ENCODE measurements at places on chromosomes 2 and 18.

GRCh38 chr2:1751767-1752725 is 7.7 kb upstream of the PXDN start:
- no peak for DNase-seq

GRCh38 chr18:78136986-78137385 is 842.6 kb upstream of the SALL3 start:
- no peak for DNase-seq

- no peak for DNase-seq
Observed at GRCh38 chr2:30219886-30220875, 11.2 kb upstream of the LBH start.

GRCh38 chr2:215356334-215356947 is 44.6 kb downstream of the ATIC start:
- DNase-seq = peak; percentile 31

DNA sequence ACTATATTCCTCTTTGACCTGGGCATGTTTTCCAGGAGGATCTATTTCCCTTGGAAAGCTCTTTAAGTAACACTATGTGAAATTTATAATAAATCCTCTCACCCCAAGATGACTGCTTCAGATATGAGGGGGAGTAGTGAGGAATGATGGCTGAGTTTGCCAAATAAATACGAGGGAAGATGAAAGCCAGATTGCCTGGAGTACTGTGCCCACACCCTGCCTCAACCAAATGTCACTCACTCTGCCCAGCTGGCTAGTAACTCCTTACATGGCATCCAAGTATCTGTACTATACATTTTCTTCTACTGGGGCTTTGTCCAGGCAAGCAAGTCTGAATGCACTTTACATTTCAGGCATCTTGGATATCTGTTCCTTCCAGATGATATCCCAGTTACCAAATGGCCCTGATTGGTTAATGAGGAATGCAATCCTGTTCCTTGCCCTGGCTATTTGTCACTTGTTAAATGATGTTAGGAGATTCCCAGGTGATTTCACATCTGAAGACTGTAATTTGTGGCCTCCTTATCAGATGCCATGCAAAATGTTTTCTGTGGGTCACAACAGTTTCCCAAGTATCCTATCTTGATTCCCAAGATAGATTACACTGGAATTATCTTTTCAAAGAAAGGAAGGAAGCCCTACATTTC is 191.8 kb downstream of the IKZF2 start:
- DNase-seq = no peak

- DNase-seq = no peak
Observed at GRCh38 chr2:236986524-236987330, 99.0 kb upstream of the COPS8 start.

- no peak for DNase-seq
Observed at GRCh38 chr18:23671564-23671963, 8.9 kb upstream of the ANKRD29 start.

DNA sequence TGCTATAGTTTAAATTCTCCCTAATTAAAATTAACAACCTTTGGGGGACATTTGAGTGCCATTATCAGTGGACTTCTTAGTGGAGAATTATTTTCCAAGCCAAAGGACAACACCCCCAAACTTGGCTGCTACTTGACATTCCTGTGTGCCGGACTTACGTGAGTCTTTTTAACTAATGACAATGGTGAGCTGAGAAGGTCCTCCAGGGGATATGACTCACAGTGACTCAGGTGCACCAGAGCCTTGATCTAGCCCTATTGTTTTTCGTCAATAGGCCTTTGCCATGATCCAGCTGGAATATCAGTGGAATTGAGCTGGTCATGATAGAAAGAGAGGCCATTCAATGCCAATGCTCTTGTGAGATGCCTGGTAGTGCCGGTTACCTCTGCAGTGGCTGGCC is 118.1 kb upstream of the CXCR4 start:
- DNase-seq = peak; percentile 14
